NCI-H446 (cell line): ENCODE measurements at places on chromosomes 16 and 17.
A peak's percentile ranks its signal among the peaks of the same experiment; 100 is the strongest.

GRCh38 chr17:55794725-55795482 is 44.1 kb downstream of the PCTP start:
- DNase-seq, result no peak

- no peak for DNase-seq
Measured at GRCh38 chr17:83129676-83130075, 50.3 kb downstream of the METRNL start.

DNA sequence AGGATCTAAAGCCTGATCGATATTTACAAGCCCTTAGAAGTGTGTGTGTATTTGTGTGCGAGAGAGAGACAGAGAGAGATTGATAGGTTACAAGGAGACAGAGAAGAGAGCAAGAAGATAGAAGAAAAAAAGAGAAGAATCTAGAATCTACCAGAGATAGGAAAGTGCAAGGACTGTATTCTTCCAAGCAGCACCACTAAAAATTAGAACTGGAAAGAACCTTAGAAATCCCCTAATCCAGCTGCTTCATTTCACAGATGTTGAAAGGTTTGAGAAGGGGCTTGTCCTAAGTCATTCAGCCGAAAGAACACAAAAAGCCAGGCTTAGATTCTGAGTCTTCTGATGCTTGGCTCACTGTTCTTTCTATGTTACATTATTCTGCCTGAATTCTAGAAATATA is 92.2 kb downstream of the HS3ST3A1 start:
- DNase-seq, result no peak

DNA sequence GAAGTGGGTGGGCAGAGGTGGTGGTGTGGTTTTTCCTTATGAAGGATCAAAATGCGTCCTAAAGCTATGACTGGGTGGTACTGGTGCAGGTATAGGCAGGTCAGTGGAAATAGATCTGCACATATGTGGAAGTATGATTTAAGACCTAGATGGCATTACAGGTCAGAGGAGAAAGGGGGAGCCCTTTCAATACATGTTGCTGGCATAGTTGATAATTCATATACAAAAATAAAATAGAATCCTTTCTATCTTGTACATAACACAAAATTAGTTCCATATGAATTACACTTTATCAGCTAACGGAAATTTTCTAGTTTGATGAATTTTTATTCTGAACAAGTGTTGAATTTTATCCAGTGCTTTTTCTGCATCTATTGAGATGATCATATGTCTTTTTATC is 20.8 kb upstream of the PIK3R5 start:
- no peak for DNase-seq

- DNase-seq, result no peak
Measured at GRCh38 chr17:28258347-28258887, 60.6 kb upstream of the TMEM97 start.

- no peak for DNase-seq
Measured at GRCh38 chr17:27520491-27521185, 64.4 kb downstream of the KSR1 start.

DNA sequence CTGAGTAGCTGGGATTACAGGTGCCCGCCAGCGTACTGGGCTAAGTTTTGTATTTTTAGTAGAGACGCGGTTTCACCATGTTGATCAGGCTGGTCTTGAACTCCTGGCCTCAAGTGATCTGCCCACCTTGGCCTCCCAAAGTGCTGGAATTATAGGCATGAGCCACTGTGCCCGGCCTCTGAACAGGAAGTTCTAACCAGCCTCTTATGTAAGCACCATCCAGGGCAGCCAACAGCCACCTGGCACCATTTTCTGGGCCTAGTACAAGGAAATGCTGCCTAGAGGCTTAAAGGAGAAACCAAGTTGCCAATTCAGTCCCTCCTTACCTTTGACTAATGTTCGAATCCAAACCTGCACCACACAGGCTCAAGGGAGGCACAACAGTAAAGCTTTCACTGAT is 8.5 kb upstream of the SLC39A11 start:
- DNase-seq, result no peak

DNA sequence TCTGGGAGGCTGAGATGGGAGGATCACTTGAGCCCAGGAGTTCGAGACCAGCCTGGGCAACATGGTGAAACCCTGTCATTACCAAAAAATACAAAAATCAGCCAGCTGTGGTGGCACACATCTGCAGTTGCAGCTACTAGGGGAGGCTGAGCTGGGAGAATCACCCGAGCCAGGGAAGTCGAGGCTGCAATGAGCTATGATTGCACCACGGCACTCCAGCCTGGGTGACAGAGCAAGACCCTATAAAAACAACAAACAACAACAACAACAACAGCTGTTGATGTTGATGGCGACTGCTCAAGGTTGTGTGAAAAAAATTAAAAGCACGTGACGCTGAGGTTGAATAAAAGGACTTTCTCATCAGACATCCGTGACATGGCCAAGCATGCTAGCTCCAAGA is 40.8 kb upstream of the CIBAR2 start:
- DNase-seq, result no peak

DNA sequence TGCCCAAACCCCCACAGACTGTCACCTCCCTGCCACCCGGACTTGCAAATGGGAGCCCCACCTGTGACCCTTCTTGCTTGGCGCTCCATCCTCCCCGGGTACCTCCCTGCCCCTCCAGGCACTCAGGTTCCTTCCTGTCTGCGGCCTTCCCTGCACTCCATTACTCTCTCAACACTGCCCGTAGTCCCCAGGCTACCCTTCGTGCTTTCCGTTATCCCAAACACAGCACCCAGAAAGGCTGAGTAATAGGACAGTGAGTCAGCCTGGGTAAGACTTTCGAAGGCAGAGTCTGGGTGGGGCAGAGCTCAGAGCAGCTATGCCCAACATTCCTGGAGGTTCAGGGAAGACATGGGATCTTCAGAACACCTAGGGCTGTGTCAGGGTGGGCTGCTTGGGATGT is 16.6 kb upstream of the C16orf74 start:
- no peak for DNase-seq

DNA sequence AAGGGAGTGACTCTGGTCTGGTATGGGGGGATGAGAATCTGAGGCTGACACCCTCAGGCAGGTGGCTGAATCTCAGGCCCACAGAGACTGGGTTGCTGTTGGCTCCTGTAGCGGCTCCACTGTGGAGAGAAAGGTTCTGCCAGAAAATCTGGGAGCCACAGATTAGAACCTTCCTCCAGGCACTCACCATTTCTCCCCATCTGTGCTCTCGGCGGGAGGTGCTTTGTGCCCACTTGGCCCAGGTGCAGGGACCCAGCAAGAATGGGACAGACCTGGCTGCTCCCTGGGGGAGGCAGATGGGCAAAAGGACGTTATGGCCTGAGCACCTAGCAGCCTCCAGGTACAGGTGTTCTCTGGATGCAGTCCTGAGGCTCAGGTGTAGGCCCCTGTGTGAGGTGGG is 20.1 kb downstream of the RAB11FIP3 start:
- no peak for DNase-seq

- no peak for DNase-seq
Measured at GRCh38 chr16:69921127-69921526, 30.0 kb upstream of the CLEC18A start.

- DNase-seq, result no peak
Measured at GRCh38 chr16:54588026-54588425, 301.4 kb upstream of the IRX3 start.

GRCh38 chr17:57490111-57490845 is 234.0 kb downstream of the MSI2 start:
- no peak for DNase-seq

- DNase-seq, result no peak
Measured at GRCh38 chr17:66737524-66737923, 97.4 kb upstream of the CACNG5 start.

DNA sequence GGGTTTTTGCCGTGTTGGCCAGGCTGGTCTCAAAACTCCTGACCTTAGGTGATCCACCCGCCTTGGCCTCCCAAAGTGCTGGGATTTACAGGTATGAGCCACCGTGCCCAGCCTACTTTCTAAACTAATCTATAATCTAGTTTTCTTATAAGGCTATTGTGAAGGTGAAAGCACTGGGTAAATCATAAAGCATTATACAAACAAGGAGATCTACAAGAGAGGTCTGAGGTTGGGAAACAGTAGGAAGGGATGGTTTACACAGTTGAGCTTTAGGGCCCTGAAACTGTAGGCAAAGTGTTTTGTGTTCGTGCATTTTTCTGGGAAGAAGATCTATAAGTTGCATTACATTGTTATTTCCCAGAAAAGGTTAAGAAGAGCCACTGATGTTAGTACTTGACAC is 84.9 kb upstream of the MED13 start:
- DNase-seq, result no peak

GRCh38 chr17:78678222-78678557 is 101.0 kb upstream of the DNAH17 start:
- DNase-seq, result no peak

DNA sequence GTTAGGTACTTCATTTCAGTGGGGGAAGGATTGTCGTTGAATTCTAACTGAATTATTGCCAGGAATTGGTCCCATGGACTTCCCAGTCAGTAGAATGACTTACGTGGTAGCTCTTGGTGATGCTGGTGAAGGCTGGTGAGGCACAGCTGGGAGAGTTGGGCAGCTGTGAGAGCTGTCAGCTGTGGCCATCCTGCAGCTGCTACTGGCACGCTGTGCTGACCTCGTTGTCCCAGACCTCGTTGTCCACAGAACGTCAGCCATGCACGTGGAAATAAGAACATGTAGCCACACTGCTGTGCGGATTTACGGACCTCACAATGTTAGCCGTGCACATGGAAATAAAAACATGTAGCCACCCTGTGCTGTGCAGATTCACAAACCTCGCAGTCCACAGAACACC is 102.3 kb downstream of the NPIPB11 start:
- DNase-seq, result no peak

DNA sequence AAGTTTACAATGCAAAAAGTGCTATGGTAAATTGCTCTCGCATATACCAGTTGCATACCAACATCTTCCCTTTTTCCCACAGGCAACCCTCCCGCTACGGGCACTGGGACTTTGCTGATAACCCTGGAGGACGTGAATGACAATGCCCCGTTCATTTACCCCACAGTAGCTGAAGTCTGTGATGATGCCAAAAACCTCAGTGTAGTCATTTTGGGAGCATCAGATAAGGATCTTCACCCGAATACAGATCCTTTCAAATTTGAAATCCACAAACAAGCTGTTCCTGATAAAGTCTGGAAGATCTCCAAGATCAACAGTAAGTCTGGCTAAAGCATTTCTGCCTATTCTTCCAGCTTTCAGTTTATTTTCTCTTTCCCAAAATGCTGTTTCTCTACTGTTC is 27.9 kb upstream of the HSBP1 start:
- no peak for DNase-seq

DNA sequence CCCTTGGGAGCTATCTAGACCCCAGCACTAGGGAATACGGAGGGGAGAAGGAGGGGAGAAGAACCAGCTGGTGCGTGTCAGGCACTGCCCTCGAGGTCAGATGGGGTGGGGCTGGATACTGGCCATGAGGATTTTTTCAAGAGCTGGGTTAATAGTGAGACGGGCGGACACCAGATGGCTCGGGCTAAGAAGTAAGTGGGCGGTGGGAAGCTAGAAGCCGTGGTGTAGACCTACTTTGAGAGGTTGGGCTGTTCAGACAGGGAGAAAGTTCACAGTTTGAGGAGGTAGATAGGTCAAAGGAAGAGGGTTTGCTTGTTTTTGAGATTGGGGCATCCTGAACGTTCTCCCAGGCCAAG is 303.8 kb downstream of the SEC14L1 start:
- DNase-seq, result peak; percentile 76

GRCh38 chr17:28906706-28907438 is 4.0 kb upstream of the DHRS13 start:
- no peak for DNase-seq

GRCh38 chr17:83113792-83114191 is 34.4 kb downstream of the METRNL start:
- no peak for DNase-seq

DNA sequence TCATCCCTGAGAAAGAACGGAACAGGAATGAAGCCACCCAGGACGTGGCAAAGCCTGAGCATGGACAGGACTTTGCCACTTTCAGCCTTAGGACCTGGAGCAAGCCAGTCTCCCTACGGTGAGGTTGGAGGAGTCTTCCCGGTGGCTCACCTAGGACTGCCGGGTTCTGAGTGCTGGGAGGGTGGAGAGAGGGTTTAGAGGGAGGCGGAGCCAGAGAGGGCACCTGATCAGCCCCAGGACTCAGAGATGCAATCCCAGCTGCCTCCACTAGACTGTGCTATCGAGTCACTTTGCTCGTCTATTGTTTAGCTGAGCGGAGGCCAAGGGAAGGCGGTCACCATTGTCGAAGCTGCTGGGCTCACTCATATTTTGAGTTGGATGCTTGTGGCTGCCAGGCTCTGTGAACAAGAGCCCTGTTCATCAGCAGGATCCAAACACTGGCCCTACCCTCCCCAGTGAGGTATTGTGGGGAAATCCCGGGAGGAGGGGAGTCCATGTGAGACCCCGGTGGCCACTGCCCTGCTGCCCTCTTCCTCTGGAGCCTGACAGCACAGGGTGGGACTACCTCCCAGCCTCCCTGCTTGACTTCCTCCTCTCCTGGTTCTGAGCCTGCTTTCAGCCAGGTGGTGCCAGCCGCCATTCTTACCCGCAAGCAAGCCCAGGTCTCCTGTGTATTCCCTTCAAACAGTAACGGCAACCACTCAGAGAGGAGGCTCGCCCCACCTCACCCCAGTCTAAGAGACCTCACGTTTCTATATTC is 7.0 kb downstream of the KRT14 start:
- peak; percentile 18 for DNase-seq

- no peak for DNase-seq
Measured at GRCh38 chr17:77425791-77426641, 285.2 kb downstream of the SEC14L1 start.

GRCh38 chr16:86953631-86954391 is 363.4 kb downstream of the C16orf95 start:
- DNase-seq, result no peak

DNA sequence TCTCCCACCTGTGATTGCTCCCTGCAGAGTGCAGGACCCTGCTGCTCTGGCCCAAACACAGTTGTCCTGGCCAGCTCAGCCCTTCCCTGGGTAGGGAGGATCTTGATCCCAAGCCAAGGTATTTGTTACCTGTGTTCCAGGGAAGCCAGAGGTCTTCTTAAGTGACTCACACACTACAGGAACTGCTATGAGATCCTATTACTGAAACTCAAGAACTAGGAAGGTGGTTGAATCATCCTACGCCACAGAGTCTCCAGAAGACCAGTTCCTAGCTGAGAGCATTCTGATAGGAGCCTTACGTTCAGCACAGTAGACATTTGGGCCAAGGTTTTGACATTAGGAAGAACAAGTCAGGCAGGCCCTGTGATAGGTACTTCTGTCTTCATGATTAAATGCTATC is 12.0 kb downstream of the CHST6 start:
- no peak for DNase-seq

GRCh38 chr17:59754552-59754951 is 47.1 kb downstream of the VMP1 start:
- peak; percentile 5 for DNase-seq
